Fibroblast of upper back skin (primary cell): ENCODE measurements at places on chromosomes 5 and 9.

- no peak for DNase-seq
Observed at GRCh38 chr9:131347376-131348020, 46.4 kb upstream of the PRRC2B start.

DNA sequence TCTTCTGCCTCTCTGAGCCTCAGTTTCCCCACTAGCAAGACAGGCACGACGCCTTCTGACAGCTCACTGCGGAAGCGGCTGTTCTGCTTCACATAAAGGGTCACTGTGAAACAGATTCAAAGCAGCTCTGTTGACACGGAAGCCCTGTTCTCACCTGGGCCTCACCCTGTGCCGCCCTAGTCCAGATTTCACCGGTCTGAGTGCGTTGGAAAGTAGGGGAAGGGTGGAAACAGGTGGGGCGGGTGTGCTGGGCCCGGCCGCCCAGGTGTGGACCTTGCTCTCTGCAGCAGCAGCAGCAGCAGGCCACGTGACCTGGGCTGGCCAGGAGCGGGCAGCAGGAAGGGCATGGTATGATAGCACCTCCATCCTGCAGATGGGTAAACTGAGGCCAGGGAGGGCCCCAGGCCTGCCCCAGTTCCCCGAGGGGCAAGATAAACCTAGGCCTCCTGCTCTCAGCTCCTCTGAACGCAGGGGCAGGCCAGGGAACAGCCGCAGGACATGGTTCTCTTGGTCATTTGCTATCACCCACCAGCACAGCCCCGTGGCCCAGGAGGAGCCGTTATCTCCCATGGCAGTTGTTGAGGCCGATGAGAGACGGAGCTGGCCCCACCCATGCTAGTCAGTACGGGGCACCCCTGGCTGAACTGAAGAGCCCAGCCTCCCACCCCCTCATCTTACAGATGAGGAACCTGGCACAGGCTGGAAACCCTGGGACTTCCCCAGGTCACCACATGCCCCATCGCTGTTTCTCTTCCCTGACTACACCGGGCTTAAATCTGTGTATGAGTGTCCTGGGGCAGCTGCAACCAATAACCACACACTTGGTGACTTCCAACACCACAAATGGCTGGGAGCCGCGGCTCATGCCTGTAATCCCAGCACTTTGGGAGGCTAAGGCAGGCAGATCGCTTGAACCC lies 12.1 kb downstream of the PTGES2 start:
- no peak for DNase-seq

DNA sequence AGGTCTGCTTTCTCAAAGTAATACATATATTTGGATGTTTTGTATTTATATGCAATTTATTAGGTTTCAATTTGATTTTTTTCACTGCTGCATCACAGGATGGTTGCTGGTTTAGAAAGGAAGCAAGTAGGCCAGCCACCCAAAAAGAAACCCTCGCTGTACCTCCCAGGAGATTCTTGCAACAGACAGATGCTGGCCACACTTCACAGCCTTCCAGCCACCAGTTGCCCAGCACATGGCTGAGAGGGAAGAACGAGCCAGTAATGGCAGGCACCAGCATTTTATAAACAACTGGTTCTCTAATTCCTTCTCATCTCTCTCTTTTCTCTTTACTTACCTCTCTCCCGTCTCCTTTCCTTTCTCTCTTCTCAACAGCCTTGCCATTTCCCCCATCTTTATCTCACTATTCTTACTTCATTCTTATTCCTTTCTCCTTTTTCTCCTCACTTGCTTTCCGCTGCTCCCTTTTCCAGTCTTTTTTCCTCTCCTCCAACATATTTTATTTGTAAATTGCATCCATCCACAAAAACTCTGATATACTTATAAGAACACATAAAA lies 38.9 kb downstream of the EFNA5 start:
- DNase-seq: no peak

DNA sequence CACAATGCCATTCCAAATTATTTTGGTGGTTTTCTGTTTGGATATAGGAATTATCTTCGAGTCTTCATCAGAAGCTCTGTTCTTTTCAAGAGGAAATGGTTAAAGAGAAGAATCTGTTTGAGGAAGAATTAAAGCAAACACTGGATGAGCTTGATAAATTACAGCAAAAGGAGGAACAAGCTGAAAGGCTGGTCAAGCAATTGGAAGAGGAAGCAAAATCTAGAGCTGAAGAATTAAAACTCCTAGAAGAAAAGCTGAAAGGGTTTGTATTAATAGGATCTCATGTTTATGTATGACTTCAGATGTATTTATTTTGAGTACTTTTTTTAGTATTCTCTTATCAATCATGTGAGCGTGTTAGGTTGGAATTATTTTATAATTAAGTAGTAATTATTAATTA lies 15.0 kb downstream of the HMMR start:
- no peak for DNase-seq

GRCh38 chr9:108874058-108874788 lies 12.2 kb downstream of the ACTL7A start:
- DNase-seq: no peak

DNA sequence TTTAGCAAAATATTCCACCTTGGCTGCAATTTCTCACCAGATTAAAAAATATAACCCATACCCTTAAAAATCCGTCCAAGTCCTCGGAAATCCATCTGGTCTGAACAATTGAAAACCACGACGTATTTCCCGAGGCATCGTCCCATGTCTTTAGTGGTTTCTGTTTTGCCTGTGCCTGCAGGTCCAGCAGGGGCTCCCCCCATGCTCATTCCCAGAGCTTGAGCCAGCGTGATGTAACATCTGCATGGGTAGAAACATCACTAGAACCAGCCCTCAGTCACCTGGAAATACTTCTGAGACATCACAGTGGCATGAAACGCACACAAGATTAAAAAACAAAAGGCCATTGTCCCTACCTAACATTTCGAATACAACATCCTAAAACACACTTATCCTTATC lies 114.0 kb downstream of the DNAH5 start:
- no peak for DNase-seq

DNA sequence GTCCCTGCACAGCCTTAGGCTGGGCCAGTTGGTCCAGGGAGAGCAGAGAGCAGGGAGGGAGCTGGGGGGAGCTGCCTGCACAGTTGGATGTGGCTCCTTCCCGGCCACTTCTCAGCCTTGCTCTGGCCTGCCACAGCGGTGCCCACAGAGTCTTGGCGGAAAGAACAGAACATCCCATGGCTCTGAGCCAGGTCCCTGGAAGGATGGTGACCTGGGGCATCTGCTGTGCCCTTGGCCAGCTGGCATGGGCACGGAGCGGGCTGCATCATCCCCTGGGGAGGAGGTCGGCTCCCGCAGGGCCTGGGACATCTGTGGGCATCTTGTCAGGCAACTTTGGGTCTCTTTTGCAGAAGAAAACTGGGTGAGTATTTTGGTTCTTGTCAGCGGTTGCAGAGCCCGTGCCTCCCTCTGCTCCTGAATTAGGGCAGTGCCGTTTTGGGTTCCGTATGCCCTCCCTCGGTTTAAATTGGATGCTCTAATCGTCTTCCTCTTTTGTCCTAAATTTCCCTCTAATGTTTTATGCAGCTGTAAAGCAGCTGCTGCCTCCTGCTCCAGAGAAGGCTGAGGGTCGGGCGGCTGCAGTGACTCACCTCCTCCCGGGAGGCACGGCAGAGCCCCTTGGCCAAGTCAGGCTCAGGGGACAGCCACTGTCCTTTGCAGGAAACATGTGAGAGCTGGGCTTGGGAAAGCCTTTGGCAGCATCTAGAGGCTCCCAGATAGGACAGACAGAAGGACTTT lies 10.5 kb upstream of the NACC2 start:
- no peak for DNase-seq

DNA sequence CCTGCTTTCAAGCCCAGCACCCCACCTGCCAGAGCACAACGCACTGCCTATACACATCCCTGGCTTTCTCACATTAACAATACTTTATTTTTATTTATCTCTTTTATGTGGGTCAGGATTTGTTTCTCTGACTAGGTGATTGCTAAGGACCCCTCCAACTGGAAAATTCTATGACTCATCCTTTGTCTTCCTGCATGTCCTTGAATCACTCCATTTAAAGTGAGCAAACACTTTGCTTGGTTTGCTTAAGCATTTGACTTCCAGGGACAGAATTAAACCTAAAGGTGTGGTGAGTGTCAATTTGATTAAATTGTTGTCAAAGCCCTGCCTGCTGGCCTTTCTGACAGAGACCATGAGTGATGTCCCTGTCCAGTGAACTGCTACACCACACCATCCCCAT lies 536.5 kb upstream of the BRINP1 start:
- DNase-seq: no peak

- DNase-seq: no peak
Observed at GRCh38 chr5:6553972-6554371, 78.9 kb downstream of the NSUN2 start.

- peak; percentile 85 for DNase-seq
Observed at GRCh38 chr5:138336952-138337684, 948 bp upstream of the FAM53C start.

GRCh38 chr9:112252194-112252593 lies 77.1 kb upstream of the SUSD1 start:
- no peak for DNase-seq

GRCh38 chr9:88319936-88320747 lies 68.1 kb upstream of the SPIN1 start:
- no peak for DNase-seq

DNA sequence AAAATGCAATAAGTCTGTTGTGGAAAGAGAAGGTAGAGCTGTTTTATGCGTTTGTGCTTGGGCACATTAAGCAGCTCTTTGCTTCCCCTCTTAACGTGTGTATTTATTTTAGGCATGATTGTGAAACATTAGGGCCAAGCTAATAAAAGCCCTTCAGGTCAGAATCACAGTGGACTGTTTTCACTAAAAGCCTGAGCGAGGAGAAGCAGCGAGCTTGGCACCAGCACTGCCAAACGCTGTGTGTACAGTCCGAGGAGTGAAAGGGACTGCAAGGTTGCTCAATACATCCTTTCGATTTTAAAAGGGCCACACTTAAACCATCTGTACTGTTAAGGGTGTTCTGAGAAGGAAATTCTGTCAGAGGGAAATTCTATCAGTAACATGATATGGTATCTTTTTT lies 107.2 kb upstream of the CKMT2 start:
- DNase-seq: no peak

GRCh38 chr5:124343451-124343867 lies 403.0 kb downstream of the ZNF608 start:
- peak; percentile 96 for DNase-seq

GRCh38 chr5:68746643-68747420 lies 347.0 kb upstream of the SLC30A5 start:
- DNase-seq: no peak

DNA sequence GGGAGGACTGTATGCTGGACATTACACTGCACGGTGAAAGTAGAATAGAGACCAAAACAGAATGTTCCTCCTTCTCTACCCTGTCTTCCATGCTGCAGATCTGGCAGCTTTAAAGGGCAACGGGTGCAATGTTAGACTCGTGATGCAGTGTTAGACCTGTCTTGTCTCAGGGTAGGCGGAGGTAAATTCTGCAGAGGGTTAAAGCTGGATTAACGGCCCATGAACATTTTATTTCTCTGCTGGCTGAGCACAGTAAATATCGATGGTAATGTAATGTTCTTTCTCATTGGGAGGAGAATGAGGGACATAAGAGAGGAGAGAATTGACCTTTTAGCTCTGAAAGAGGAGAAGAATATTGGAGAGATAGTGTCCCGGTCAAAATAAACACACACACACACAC lies 178.9 kb downstream of the NMUR2 start:
- DNase-seq: no peak

DNA sequence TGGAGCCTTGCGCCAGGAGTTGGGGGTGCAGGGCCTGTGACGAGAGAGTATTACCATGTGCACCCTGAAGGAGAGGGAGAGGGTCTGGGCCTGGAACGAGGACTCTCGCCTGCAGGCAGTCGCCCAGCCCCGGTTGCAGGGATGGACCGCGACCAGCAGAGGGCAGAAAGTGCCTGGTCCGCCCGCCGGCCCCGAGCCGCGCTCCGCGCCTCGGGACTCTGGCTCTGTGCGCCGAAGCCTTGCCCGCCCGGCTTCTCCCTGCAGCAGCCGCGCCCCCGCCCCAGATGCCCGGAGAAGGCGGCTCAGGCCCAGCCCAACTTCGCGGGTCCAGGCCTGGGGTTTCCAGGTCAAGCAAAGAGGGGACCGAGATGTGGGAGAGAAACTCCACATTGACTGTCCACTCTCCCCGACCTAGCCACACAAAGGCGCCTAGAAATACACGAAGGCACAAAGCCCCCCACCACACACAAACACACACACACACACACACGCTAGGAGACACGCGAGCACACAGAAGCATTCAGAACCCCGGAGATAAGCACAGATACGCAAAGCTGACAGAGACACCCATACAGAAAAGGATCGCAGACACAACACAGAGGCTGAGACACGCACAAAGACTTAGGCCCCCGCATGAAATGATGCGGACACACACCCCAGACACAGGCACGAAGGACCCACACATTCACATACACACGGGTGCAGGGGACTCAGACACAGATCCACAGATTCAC lies 2.0 kb upstream of the LMX1B start:
- peak; percentile 49 for DNase-seq

- DNase-seq: no peak
Observed at GRCh38 chr5:151222790-151223446, 974 bp downstream of the CCDC69 start.

GRCh38 chr5:54646356-54647101 lies 129.0 kb downstream of the SNX18 start:
- DNase-seq: peak; percentile 79

DNA sequence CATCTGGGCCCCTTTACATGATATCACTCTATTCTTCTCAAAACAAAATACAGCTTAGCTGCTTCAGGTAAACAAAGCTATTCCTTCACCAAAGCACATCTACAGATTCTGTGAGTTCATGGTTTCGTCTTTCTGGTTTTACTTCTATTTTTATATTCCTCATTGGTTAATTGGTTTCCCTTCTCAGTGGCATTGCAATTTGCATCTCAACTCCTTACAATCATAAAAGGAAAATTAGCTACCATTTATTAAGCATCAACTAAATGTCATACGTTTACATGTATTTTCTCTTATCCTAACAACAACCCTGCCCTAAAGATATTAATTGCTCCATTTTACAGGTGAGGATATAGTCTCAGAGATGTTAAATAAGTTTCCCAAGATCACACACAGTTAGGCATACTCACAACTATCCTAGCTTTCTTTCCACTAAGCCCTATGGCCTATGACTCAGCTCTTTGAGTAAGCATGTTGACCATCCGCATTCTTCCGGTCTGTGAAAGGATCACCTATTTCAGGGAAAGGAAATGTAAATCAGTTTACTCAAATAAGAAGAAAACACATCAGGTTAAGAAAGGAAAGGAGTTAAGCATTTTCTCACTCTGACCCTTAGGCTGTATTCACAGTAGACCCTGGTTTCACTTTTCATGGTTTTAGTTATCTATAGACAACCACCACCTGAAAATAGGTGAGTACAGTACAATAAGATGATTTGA lies 146.1 kb downstream of the CAAP1 start:
- DNase-seq: peak; percentile 6

- DNase-seq: peak; percentile 96
Observed at GRCh38 chr5:168404365-168404764, 81.9 kb upstream of the RARS1 start.

DNA sequence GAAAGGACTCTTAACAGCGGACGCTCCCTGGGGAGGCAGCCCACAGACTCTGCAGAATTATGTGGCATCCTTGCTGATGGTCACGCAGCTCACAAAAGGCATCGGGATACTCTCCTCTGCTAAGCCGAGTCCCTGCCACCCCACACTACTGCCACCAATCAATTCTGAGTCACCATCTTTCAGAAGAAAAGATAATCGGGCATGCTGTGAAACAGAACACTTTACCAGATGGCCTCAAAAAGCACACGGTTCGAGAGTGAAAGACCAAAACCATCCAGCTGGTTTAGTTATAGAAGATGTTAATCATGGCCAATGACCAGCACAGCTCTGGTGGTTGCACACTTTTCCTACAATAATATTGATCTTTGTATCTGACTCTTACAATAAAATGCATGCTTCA lies 136.3 kb downstream of the MYO10 start:
- no peak for DNase-seq

GRCh38 chr9:120842685-120843485 lies at the start of gene PSMD5:
Gene PSMD5 (minus strand): TSS chr9:120842922. CDS start chr9:120842909, 13 bp downstream.
- DNase-seq: peak; percentile 100
